Naive thymus-derived CD4-positive, alpha-beta T cell (primary cell): ENCODE measurements at places on chromosomes 7 and 10. TPM values are rescaled to one million over a fixed set of nuclear protein-coding genes. Genes with fewer than 3 reads are reported as not detected.

DNA sequence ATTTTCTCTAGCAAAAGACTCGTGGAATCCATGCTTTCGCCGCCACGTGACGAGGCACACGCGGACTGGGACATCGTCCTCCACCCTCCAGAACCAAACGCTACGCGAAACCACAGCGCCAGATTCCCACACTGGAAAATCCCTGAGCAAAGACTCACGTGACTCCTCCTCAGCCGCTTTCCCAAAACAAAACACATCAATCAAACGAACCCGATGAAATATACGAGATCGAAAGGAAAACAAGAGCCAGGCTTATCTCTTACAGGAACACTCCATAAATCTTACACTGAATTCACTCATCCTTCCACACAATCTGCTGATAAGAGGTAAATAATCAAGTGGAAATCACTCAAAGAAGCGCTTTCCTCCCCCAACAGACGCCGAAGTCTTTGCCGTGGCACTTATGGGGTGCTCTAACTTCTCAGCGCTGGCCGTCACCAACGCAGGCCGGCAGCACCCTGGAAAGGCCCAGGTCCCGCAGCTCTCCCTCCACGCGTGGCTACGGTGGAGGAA is 23.8 kb downstream of the DIP2C start:
- no peak for DNase-seq

DNA sequence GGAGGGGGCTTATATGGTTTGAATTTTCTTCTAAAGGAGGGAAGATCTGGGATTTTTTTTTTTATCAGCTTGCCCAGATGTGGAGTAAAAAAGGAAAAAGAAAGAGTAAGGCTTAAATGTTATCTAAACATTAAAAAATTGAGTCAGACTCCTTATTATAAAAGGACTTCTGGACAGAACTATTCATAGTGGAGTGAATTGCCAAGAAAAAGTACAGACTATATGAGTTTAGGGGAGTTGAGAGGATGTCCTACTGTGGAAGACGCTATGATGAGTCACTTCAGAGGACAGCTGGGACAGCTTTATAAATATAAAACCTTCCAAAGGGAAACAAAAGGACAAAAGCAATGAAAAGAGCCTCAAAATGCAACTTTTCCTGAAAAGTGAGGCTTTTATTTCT is 73.0 kb downstream of the TFPI2 start:
- no peak for DNase-seq

The RBP4 gene
- not detected for total RNA-seq

- DNase-seq, result no peak
Observed at GRCh38 chr7:116630357-116630756, 41.6 kb upstream of the MET start.

The TLX1 gene
- not detected for total RNA-seq

DNA sequence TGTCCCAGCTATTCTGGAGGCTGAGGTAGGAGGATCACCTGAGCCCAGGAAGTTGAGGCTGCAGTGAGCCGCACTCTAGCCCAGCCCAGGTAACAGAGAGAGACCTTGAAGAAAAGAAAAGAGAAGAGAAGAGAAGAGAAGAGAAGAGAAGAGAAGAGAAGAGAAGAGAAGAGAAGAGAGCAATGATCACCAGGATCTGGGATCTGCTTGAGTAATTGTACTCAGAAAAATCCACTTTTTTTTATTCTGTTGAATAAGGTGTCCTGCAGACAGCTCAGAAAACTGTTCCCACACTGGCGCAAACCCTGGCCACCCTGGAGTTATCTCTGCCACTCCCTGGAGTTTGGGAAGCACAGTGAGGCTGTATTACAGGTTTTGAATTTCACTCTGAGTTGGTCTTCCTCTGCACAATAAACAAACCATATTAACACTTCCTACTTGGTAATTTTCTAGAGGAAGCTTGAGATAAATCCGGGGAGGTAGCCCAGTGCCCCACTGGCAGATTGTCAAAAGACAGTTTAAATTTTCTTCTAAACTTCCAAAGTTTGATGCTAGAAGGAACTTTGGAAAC is 9.6 kb upstream of the OAT start:
- DNase-seq, result no peak

DNA sequence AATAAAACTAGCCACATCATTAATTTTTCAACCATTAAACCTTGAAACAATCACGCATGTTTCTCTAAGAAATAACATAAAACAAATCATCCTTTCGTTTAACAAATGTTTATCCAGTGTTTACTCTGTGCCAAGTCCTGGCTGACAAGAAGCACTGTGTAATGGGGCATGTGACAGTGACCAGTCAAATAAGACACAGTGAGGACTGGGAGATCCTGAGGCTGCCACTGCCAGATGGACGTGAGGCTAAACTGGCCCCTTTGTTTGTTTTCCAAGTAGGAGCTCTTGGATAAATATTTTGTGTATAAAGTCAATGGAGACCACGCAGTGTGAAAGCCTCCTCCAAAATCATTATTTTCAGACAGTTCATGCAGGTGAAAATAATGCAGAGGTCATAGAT is 626.2 kb downstream of the SUGCT start:
- no peak for DNase-seq
